ENCODE measurements at places on chromosomes 11 and 22.
A peak's percentile ranks its signal among the peaks of the same experiment; 100 is the strongest.

- no peak for DNase-seq
These were observed 27.2 kb downstream of the CERK start for GRCh38 chr22:46710806-46711205.

DNA sequence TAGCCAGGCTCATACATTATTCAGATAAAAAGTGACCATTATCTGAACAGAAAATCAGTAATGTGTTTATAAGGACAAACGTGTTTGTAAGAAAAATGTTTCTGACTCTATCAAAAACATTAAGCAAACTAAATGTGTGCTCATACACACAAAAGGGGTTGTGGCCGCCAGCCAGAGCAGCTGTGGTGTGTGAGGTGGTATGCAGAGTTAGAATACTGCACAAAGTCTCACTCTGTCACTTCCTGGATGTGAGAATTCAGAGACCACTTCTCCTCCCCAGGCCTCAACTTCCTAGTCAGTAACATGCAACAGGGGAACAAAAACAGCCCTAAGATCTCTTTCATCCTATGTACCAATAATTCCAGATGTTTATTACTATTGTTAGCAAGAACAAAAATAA, 9.4 kb downstream of the OR5B21 start:
- no peak for DNase-seq

DNA sequence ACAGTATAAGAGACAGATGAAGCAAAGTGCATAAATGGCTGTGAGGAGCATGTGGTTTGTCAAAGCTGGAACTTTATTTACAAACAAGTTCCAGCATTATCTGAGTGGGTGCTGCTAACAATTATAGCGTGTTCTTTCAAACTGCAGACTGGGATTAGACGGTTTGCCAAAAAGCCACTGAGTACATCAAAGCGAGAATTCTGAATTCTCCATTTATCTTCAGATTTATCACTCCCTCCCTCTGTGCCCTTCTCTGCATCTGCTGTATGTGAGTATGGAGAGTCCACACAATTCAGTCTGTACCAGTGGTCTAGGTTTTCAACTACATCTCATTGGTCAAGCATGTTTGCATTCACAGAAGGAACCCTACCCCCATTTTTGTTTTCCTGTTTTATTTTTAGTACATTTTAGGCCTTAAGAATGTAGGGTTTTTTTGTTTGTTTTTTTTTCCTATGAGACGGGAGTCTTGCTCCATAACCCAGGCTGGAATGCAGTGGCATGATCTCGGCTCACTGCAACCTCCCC, 18.1 kb upstream of the INCENP start:
- DNase-seq: no peak

GRCh38 chr11:19372381-19372780, 131.6 kb upstream of the E2F8 start:
- no peak for DNase-seq

GRCh38 chr22:23772649-23773473, at the start of gene MMP11:
MMP11 (plus strand) TSS chr22:23772849; CDS start chr22:23772871, 22 bp downstream.
- DNase-seq: no peak

DNA sequence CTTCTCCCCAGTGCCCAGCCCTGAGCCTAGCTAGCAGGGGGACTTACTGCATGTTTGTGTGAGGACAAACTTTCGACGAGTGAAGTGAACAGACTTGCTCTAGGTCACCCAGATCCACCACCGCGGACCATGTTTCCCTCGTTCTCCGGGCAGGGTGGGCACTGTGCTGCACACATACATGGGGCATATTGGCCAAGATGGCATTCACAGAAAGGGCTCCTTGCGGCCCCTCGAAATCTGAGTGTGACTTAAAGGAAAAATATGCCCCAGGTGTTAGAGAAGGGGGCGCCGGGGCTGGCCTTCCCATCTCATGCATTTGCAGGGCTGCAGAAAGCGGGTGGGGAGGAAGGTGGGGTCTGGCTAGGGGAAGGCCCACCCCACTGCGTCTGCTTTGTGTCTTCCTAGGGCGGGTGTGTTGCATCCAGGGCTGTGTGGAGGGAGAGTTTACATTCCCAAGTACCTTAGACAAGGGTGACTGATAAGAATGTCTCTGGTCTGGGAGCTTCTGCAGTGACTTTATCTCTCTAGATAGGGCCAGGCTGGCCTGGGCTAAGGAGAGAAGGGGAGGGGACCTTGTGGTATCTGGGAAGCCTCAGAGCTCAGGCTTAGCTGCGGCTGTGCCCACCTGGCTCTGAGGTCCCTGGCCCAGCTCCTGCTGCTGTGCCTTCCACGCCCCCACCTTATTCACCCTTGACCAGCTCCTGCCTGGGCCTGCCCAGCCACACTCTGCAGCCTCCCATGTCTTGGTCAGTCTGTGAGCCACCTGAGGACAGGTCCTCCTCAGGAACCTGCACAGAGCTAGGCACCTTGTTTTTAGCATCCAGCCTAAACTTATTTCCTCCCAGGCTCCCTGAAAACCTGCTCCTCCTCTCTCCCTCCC, 45.8 kb downstream of the LRRC32 start:
- no peak for DNase-seq

DNA sequence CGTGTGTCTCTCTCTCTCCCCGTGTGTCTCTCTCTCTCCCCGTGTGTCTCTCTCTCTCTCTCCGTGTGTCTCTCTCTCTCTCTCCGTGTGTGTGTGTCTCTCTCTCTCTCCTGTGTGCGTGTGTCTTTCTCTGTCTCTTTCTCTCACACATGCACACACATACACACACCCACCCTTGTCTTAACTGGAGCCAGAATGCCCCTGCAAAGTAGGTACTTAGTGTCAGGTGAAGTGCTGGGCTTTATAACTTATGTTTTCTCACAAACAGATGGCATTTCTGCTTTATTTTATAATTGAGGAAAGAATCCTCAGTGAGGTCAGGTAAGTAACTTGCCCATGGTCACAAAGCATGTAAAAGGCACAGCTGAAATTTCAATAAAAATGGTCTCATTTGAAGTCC, 106.0 kb downstream of the CSNK2A3 start:
- no peak for DNase-seq

DNA sequence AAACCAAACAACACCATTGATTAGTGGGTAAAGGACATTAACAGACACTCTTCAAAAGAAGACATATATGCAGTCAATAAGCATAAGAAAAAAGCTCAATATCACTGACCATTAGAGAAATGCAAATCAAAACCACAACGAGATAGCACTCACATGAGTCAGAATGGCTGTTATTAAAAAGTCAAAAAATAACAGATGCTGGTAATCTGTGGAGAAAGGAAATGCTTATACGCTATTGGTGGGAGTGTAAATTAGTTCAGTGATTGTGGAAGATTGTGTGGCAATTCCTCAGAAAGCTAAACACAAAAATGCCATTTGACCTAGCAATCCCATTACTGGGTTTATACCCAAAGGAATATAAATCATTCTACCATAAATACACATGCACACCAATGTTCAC, 182.6 kb downstream of the TRPC6 start:
- no peak for DNase-seq

DNA sequence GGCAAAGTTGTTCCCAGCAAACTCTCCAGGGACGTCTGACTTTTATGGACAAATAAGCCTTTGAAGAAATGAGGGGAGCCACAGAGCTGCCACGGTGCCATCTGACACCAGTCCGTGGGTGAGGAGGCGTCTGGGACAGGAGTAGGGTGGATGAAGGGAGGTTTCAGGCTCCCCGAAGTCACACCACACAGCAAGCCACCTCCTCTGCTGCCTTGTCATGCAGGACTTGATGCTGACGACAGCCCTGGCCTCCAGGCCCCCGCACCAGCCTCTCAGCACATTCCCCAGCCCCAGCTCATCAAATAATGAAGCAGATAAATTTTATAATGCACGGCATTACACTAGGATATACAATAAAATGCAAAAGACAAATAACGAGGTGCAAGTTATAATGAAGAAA, 156.5 kb downstream of the CEP164 start:
- DNase-seq: no peak

GRCh38 chr22:17773606-17774205, 563 bp downstream of the BID start:
- peak; percentile 28 for DNase-seq

GRCh38 chr11:125173556-125173955, 9.0 kb downstream of the PKNOX2 start:
- no peak for DNase-seq

DNA sequence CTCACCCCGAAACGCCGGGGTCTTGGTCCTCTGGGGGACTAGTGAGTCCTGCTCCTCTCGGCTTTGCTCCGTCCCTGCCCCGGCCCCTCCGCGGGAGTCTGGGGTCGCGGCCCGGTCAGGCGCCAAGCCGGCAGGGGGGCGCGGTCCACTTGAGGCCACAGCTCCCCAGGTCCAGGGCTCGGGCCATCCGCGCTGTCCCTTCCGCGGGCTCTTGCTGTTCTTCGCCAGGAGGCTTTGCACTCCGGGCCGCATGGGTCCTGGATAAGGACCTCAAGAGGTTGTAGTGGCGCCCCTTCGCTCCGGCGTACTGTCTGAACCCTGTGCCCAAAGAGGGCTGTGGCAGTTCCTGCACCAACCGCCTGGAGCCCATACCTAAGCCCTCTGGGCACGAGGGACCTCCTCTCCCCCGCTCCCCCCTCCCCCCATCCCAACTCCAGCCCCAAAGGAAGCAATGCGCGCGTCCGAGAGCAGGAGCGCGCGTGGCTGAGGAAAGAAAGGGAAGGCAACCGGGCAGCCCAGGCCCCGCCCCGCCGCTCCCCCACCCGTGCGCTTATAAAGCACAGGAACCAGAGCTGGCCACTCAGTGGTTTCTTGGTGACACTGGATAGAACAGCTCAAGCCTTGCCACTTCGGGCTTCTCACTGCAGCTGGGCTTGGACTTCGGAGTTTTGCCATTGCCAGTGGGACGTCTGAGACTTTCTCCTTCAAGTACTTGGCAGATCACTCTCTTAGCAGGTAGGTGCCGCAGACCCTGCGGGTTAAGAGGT, at the start of gene ADM:
Gene ADM (plus strand): TSS at position 579 of the 767 bp plus-strand sequence. CDS start 628 bp downstream, outside the sequence.
- no peak for DNase-seq

DNA sequence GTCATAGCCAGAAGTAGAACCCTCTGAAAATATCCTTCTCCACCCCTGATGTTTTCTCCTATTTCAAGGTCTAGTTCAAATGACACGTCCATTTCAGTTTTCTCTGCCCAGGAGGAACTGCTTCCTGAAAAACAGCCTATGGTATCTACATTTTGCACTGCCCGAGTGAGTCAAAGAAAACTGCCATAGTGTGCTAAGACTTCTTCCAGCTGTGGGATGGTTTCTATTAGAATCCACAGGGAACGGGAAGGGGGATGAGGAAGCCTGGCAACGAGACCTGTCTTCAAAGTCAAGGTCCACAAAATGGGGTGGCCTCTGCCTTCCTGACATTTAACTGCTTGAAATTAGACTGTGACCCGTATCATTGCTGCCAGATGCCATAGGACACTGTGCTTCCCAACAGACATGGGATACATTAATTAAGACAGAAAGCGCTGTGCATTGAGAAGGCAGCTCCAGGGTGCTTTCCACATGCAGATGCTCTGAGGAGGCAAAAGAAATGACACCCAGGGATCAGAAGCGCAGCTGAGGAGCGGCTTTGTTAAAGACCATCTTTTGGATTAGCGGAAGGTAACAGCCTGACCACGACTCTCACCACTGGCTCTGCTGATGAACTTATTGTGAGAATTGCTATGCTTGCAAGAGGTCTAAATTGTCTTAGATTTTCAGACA, 39.4 kb upstream of the NUP50 start:
- DNase-seq: no peak

All from activated CD4-positive, CD25-positive, alpha-beta regulatory T cell treated with anti-CD3 and anti-CD28 coated beads, Interleukin-2, amount 50 U/mL, for 16 hours (primary cell).